ENCODE measurements at places on chromosomes 4 and X.

DNA sequence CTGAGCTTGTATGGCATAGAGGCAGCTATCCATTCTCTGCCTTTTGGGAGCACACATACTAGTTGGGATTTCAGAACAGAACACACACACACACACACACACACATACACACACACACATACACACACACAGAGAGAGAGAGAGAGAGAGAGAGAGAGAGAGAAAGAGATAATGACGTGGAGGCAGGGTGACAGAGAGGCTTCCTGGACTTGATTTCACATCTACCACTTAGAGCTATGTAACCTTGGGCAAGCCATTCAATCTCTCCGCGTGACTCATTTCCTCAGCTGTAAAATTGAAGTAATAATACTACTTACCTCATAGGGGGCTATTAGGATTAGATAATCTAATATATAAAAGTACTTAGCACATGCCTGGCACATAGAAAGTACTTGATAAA lies 12.3 kb upstream of the GRIA3 start:
- DNase-seq: no peak

DNA sequence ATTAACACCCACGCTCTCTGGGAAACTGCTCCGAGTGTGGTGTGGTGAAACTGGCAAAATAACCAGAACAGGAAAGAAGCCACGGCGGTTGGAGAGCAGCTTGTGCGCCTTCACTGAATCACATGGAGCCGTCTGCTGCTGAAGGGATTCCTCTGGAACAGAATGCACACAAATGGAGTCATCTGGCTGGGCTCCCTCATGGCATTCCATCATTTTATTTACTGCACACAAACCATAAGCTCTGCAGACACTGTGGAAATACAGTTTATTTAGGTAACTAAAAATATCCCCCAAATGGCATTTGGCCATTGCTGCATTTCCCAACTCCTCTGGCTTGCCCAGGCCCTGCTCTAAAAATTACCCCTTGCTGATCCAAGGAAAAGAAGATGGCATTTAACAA lies 187.0 kb upstream of the S100G start:
- DNase-seq: no peak

DNA sequence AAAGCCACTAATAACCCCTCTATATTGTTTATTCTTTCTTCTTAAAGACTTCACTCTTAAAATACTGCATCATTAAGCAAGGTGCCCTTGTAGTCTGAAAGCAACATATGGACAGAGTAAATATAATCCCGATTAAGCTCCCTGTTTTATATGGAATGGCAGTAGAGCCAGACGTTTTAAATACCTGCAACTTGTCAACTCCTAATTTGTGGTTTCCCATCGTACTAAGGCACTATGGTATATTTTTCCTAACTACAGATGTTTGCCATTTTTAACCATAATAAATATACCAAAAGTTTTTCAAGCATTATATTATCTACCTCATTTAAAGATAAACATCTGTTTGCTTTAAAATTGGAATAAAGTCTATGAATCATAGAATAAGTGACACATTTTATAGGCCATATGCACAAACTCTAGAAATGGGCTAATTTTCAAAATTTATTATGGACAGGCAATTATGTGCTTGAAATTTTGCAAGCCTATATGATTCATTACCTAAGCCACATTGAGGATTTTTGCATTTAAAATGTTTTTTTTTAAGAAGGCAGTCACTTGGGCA lies 194.6 kb downstream of the FRMPD4 start:
- no peak for DNase-seq

GRCh38 chr4:75678965-75679364 lies 5.8 kb upstream of the G3BP2 start:
- no peak for DNase-seq

GRCh38 chr4:176838601-176839433 lies 46.1 kb upstream of the VEGFC start:
- peak; percentile 15 for DNase-seq

- no peak for DNase-seq
Measured at GRCh38 chrX:30144221-30144620, 71.1 kb upstream of the MAGEB2 start.

DNA sequence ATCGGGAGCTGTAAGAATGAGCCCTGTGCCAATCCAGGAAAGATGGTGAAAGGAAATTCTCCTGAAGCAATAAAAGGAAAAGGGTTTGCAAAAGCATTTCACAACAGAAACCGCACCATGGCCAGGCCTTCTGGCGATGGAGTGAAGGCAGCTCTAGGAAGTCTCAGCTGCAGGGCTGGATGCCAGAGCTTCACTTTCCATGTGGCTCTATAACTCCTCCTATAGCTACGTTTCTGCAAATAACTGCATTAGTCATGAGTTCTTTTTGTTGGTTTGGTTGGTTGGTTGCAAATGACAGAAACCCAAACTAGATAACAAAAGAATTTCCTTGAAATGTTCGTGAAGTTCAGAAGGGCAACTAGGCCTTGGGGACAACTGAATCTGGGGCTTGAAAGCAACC lies 84.6 kb downstream of the RELL1 start:
- peak; percentile 78 for DNase-seq

DNA sequence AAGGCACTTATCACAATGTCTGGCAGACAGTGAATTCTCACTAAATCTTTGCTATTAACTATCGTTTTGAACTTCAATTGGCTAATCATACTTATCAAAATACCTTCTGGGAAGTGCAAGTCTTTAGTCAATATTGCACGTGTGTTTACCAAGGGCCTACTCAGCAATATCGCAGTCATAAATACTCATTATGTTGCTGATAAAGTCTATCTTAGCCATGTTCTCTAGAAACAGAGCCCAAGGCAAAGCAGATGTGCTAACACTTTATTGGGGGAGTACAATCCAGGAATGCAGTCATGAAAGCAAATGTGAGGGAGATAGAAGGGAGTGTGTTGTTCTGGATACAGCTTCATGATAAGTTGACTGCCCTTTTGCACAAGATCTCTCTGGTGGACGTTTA lies 90.5 kb downstream of the FBXO8 start:
- DNase-seq: no peak

- DNase-seq: no peak
Measured at GRCh38 chr4:76764251-76764650, 133.7 kb downstream of the SOWAHB start.

- DNase-seq: no peak
Measured at GRCh38 chrX:95055991-95056390, 1382.0 kb downstream of the FAM133A start.

- DNase-seq: no peak
Measured at GRCh38 chrX:120207009-120207605, 43.5 kb upstream of the ZBTB33 start.

- DNase-seq: no peak
Measured at GRCh38 chr4:88606832-88607231, 14.6 kb downstream of the HERC3 start.

GRCh38 chrX:17056868-17057608 lies 110.6 kb downstream of the REPS2 start:
- DNase-seq: no peak

Data from inflammatory macrophage treated with lipopolysaccharide for 4 hours (primary cell).